ENCODE measurements at places on chromosomes 1 and 21. TPM values are rescaled to one million over a fixed set of nuclear protein-coding genes. Genes with fewer than 3 reads are reported as not detected.

GRCh38 chr1:78730054-78730453, 80.4 kb downstream of the IFI44 start:
- no peak for DNase-seq

Gene C4BPB
- polyA plus RNA-seq = 0.10 TPM

DNA sequence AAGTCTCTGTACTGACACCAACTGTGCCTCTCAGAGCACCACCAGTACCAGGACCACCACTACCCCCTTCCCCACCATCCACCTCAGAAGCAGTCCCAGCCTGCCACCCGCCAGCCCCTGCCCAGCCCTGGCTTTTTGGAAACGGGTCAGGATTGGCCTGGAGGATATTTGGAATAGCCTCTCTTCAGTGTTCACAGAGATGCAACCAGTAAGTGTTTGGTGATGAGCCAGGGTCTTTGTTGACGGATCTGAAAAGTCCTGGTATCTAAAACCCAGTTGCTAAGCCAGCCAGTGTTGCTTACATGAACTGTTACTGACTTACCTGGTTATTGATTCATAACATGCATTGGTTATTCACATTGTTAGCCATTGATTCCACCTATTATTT, 1.1 kb downstream of the C1orf56 start:
- no peak for DNase-seq

Gene LCE1E
- not detected for polyA plus RNA-seq

- DNase-seq = no peak
These were observed 244.9 kb upstream of the NRIP1 start for GRCh38 chr21:15309721-15310120.

Gene OR2L3
- polyA plus RNA-seq = not detected

DNA sequence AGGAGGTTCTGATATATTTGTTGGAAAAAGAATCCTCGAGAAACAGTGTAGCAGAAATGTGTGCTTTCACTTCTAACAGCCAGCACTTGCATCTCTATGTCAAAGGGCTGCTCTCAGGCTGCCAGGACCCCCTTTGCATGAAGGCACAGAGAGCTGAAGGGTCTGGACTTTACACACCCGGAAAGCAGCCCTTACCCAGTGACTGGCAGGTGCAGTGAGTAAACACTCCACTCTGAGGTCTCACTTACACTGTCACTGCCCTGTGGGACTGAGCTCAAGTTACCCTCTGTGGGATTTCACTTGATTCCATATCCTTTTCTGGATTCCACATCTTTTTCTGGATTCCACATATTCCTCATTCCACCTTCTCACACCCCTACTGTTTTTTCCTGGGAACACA, 40.8 kb upstream of the PPP2R5A start:
- DNase-seq = no peak

Gene CDA
- polyA plus RNA-seq = 0.52 TPM

Gene MFAP2
- polyA plus RNA-seq = 70.4 TPM

DNA sequence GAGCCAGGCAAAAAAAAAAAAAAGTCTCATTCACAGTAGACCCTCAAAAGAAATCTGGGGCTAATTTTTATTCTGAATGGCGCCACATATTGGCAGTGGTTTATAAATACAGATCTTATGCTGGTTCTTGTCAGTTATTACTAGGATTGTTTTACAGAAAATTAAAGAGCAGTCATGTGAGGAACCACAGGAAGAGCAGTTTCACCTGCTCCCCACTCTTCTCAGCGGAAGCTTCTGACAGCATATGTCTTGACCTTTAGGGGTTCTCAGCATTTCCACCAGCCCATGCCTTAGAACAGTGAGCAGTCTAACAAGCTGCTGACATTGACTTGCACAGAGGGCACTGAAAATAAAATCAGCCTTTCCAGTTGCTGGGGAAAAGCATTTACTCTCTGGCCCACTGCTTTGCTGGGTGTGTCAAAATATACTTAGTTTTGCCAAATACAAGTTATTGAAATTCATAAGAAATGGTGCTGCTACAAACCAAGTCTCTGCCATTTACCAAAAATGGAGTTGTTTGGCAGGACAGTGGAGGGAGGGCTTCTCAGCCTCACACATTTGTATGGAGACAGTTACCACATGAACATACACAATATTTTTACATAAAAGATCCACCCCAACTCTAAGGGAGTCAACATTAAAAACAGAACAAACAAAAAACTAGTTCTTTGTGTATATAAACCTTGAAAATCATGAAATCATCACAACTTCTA, 144.2 kb downstream of the SYT2 start:
- DNase-seq = no peak

DNA sequence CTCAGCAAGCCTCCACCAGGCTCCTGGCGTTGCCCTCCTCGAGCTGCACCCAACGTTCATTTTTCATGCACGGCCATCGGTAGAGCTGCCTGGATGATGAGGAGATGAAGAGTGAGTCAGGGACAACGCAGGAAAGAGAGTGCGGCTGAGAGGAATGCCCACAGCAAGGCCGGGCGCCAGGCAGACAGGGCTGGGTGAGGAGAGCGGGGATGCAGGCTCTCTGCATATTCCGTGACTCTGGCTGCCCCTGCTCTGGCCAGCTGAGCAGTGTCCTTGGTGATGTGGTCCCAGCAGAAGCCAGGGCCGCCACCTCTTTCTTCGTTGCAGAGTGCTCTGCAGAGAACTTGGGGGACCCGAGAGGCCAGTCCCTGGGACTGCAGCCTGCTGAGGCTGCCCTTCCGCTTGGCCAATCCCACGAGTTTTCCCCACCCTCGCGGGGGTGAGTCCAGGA, 10.8 kb downstream of the UMODL1 start:
- DNase-seq = no peak

DNA sequence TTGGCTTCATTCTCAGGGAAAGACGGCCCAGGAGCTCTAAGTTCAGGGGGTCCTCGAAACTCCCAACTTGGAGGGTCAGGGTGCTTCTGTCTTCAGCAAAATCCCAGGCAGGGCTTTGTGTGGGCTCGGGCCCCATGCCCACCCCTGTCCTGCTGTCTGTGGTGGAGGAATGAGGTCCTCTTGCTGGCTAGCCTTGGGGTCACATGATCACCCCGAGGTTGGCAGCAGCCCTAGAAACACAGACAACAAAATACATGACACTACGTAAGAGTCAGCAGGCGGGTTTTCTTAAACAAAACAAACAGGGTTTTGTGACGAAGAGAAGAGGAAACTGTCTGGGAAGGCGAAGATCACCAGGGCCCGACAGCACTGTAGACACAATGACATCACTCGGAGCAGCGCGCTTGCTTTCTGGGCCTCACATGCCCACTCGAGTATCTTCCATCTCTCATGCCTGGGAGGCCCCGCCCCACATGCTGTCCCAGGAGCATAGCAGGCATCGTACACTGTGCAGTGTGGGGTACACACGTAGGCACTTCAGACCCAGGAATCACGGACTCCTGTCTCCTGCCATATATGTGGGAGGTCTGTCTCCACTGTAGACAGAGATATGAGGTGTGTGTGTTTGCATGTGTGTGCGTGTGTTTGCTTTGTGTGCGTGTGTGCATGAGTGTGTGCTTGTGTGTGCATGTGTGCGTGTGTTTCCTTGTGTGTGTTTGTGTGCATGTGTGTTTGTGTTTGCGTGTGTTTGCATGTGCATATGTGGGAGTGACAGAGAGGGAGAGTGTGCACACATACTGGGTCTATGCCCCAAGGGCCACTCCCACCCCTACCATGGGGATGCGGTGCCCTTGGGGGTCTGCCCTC, 94.7 kb downstream of the SIK1 start:
- DNase-seq = peak; percentile 53

- no peak for DNase-seq
These were observed 33.8 kb downstream of the RSPH1 start for GRCh38 chr21:42461881-42462877.

GRCh38 chr1:109959974-109960744, 24.4 kb upstream of the AHCYL1 start:
- DNase-seq = no peak

DNA sequence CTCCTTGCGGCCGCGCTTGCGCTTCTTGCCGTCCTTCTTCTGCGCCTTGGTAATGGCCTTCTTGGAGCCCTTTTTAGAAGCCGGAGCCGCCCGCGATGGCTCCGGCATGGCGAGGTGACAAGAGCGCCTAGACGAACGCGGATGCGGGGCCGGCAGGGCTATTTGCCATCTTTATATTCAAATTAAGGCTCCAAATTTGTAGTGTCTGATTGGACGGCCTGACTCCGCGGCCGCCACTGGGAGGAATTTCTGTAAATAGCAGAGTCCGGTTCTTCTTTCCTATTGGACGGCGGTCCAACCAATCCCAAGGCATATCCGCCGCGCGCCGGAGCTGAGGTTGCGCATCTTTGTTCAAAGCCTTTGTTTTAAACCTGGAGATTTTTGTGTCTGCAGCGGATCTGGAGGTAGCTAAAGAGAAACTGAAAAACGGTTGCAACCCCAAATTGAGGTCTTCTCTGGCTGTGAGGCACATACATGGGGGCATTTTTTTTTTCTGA, 22.6 kb upstream of the RNF187 start:
- DNase-seq = peak; percentile 73

Gene SPRR5
- not detected for polyA plus RNA-seq

Gene SRM
- polyA plus RNA-seq = 71.9 TPM

DNA sequence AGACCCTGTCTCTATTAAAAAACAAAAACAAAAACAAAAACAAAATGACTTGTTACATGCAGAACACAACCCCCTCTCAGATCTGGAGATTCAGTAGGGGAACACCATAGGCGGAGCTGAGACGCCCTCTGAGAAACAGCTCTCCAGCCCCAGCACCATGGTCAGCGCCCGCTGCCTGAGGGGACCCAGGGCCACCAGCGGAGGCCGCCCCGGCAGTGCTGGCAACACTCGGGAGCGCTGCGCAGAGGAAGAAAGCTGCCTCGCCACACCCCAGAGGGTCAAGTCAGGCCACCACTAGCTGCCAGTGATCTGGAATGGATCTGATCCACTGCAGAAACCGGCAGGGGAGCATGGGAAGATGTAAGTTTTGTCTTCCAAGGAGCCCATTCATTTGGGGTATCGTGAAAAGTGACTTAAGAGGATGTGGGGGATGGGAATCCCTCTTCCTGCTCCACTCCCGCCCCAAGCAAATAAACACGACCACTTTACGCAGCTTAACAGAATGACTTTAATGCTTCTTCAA, 3.1 kb downstream of the ACTA1 start:
- DNase-seq = no peak

GRCh38 chr1:224065455-224065854, 48.5 kb upstream of the FBXO28 start:
- DNase-seq = no peak

GRCh38 chr1:29425631-29426030, 189.3 kb downstream of the PTPRU start:
- DNase-seq = no peak

- peak; percentile 63 for DNase-seq
These were observed 67.7 kb upstream of the RCC1 start for GRCh38 chr1:28437924-28438699.

DNA sequence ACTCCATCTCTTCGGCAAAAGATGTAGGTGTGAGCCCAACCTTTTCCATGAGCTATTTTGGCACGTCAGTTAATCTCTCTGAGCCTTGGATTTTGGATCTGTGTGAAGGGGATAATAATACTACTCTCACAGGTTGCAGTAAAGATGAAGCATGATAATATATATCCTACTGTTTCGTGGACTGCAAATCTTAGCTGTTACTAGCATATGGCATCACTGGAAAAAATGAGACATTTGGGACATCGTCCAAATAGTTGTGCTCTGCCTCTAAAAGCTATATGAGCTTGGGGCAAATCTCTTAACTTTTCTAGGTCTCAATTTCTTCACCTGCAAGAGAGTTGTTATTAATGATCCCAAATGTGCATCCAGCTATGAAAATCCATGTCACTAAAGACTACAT, 147.4 kb upstream of the ZRANB2 start:
- no peak for DNase-seq

DNA sequence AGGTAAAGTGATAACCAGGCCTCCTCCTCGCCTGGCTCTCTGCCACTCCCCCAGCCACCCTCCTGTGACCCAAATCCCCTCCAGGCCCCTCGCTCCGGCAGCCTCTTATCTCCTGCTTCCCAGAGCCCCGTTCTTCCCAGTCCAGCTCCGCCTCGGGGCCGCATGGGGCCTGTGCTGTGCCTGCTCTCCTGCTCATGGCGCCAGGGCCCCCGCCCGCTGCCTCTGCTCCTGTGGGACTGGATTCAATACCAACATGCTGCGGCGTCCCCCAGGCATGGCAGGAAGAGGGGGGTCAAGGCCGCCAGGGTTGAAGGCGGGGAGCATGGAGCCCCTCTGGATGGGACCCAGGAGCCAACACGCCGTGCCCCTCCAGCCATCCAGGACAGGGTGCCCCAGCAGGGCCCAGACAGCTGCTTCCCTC, 213.0 kb upstream of the VAMP3 start:
- DNase-seq = no peak

Gene ADGRB2
- polyA plus RNA-seq = 17.6 TPM

DNA sequence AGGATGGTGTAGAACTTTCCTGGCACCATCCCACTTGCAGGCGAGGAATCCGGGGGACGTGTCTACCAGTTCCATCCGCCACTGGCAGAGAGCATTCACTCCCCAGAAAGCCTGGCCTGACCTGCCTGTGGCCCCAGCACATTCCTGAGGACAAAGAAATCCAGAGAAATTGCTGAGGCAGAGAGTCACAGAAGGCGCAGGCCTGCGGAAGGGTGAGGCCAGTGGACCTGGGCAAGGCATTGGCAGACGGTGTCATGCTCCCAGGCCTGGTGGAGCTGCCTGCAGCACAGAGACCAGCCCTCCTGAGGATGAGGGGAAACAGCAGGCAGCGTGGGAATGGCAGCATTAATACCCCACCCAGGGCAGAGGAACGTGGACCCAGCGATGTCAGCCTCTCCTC, 81.2 kb upstream of the F3 start:
- DNase-seq = no peak

Data from hindlimb muscle (tissue), 1 donor.